Right renal pelvis (tissue), 4 donors: ENCODE measurements at places on chromosomes 11 and 22. TPM values are rescaled to one million over a fixed set of nuclear protein-coding genes. Genes with fewer than 3 reads are reported as not detected.

- DNase-seq = no peak
Measured at GRCh38 chr11:44849424-44849823, 101.3 kb downstream of the TP53I11 start.

DNA sequence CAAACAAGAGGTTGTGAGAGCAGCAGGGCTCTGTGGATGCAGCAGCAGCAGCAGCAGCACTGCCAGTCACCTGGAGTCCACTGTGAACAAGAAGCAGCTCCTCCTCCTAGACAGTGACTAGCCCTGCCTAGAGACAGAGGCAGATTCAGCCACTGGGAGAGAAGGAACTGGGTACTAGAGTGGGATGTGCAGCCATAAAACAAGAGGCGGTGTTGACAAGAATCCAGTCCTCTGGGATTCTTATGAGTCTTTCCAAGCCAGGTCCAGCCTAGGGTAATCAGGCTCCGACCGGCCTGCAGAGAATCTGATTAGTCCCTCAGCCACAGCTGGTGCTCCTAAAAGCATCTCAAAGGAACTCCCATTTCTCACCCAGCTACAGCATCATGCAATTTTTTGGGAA is 83.9 kb upstream of the USP47 start:
- no peak for DNase-seq

GRCh38 chr11:85697747-85698146 is 11.8 kb upstream of the CCDC89 start:
- no peak for DNase-seq

- no peak for DNase-seq
Measured at GRCh38 chr22:45169591-45170466, 6.1 kb downstream of the NUP50 start.

DNA sequence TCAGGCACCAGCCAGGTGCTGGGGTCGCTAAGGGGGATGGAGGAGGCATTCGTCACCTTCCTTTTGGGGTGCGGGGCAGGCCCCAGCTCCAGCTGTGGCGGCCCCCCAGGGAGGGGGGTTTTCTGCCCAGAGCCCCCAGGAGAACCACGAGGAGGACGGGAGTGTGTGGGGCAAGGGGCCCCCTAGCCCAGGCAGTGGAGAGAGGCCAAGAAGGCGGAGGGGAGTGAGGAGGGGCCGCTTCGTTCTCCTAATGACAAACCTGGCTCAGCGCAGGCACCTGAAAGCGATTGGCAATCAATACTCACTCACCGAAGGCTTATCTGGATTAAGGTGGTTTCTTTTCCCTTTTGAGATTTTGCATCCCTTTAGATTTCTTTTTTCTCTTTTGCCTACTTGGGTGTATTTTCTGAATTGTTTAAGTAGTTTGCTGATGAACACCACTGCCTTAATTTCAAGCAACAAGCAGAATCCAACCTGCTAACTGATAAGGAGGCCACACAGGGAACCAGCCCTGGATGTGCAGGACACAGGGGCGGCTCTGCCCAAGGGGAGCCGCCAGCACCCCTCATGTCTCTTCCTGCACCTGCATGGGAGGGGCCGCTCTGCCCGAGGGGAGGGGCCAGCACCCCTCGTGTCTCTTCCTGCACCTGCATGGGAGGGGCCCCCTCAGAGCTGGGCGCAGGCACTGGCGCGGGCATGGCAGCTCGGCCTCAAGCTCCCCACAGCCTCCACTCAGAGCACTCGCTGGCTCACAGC is 122.3 kb downstream of the BRD1 start:
- no peak for DNase-seq

DNA sequence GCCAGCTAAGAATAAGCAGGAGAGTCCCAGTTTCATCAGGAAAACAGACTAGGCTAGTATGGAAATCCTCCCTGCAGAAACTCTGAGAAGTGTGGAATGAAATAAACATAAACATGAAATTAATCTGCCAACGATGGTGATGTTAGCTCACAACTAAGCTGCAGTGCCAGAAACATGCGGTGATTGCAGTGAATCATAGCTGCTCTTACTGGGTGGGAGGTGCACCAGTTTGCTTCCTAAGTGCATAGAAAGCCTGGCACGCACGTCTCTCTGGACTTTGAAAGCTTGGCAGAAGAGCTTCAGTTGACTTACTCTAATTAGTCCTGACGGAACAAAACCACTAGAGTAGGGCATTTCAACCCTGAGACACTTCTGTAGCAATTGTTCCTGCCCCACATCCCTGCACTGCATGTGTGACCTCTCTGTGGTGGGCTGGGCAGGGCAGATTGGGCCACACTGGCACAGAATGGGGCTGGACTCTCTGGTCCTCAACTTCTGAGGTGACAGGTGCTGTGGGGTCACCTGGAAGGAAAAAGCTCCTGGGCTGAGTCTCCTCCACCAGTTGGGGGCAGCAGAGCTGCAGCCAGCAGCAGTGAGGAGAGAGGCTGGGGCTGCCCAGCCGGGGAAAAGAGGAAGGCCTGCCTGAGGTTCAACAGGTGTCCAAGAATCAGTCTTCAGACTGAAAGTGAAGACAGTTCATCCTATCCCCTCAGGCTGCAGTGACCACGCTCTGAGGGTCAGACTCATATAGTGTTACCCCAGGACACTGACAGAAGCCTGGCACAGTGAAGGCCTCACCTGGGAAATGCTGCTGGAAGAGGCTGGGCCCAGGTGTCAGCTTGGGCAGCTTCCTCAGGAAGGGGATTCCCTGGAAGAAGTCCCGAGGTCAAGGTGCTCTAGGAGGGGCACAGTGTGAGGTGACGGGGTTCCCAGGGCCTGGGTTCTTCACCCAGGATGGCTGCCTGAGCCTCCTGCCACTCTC is 40.5 kb downstream of the GGTLC2 start:
- DNase-seq = no peak

- DNase-seq = no peak
Measured at GRCh38 chr11:47506795-47507562, 46.0 kb downstream of the CELF1 start.

DNA sequence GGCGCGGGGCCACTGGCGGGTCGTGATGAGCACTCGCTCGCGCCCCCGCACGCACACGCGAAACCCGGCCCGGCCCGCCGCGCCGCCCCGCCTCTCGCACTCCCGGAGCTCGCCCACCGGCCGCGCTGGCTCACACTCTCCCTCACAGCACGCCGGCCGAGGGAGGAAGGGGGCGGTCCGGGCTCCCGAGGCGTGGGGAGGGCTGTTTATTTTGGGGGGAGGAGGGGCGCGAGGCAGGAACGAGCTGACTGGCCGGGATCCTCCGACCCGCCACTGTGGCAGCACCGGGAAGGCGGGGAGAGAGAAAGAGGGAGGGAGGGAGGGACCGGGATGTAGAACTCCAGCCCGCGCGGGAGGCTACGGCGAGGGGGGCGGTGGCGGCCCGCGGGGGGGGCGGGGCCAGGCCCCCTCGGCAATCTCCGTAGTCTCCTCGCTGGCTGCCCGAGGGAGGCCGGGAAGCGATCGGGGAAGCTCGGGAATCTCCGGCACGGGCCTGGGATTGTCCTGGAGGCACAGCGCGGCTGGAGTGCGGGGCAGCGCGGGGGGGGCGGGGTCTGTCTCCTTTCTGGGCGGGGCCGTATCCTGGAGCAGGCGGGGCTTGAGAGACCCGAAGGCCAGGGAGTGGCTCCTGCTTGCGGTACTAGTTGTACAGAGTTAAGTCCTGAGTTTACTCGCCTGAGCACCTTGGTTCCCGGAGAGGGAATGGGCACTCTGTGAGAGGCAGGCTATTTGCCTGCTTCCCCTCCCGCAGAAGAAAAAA is at the start of gene RBFOX2:
TSS of gene RBFOX2 (minus strand) at position 179 of the 760 bp plus-strand sequence. CDS start 399 bp downstream, outside the sequence.
- DNase-seq = peak; percentile 93

GRCh38 chr11:131511794-131512193 is 141.4 kb downstream of the NTM start:
- peak; percentile 21 for DNase-seq

Gene MS4A6E
- not detected for polyA plus RNA-seq
